ENCODE measurements at places on chromosomes 7 and 10. TPM values are rescaled to one million over a fixed set of nuclear protein-coding genes. Genes with fewer than 3 reads are reported as not detected.

Gene DENND2A
- total RNA-seq = 0.37 TPM

Gene TRPV6
- 0.71 TPM for total RNA-seq

Gene SCART1
- total RNA-seq = 1.3 TPM

Gene ADAM22
- 0.67 TPM for total RNA-seq

Gene DGKB
- not detected for total RNA-seq

Gene NEUROD6
- total RNA-seq = not detected

Gene TWIST1
- 4.0 TPM for total RNA-seq

Gene MBL2
- total RNA-seq = not detected

Gene ACTR1A
- total RNA-seq = 72.1 TPM

Gene ZSCAN25
- 24.2 TPM for total RNA-seq

Gene TRA2A
- total RNA-seq = 25.5 TPM

Gene HTR5A
- not detected for total RNA-seq

Gene HPSE2
- not detected for total RNA-seq

Gene PYROXD2
- 8.3 TPM for total RNA-seq

Gene HOXA3
- total RNA-seq = 11.0 TPM

Gene FAM171A1
- total RNA-seq = 25.2 TPM

Gene PRR15
- total RNA-seq = 0.83 TPM

Gene OPALIN
- not detected for total RNA-seq

Gene FBXO24
- 0.17 TPM for total RNA-seq

Gene C10orf90
- total RNA-seq = not detected

Gene CYP2C18
- total RNA-seq = not detected

Gene GIMAP1
- not detected for total RNA-seq

Gene KCNH2
- total RNA-seq = not detected

Gene KLF14
- not detected for total RNA-seq

Gene C10orf62
- total RNA-seq = not detected

Gene ZNF746
- 34.3 TPM for total RNA-seq

Gene FAM25G
- 2.9 TPM for total RNA-seq

Gene SLC29A4
- 4.8 TPM for total RNA-seq
